ENCODE measurements at places on chromosomes 12 and 14. TPM values are rescaled to one million over a fixed set of nuclear protein-coding genes. Genes with fewer than 3 reads are reported as not detected.

Gene LIN52
- 15.7 TPM for total RNA-seq

Gene PAX9
- not detected for total RNA-seq

- no peak for DNase-seq
These were observed 7.9 kb upstream of the SLC10A1 start for GRCh38 chr14:69804902-69805301.

GRCh38 chr12:128305336-128305892 is 38.4 kb downstream of the TMEM132C start:
- DNase-seq = no peak

GRCh38 chr14:32070282-32070681 is 6.8 kb upstream of the ARHGAP5 start:
- no peak for DNase-seq

DNA sequence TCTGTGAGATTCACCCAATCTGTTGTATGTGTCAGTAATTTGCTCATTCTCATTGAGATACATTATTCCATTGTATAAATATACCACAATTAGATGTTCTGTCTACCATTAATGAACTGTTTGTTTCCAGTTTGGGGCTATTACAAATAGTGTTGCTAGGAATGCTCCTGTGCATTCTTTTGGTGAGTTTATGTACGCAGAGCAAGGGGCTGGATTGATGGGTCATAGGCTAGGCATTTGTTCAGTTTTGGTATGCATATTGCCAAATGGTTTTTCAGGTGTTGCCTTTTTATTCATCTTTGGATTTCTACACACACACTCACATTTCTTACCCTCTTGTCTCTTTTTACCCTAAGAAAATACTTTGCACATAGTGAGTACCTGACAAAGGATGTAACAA is 93.4 kb downstream of the GPATCH2L start:
- no peak for DNase-seq

GRCh38 chr14:92728759-92729364 is 19.6 kb downstream of the LGMN start:
- DNase-seq = peak; percentile 77

GRCh38 chr14:33676135-33676566 is 274.7 kb downstream of the EGLN3 start:
- no peak for DNase-seq

DNA sequence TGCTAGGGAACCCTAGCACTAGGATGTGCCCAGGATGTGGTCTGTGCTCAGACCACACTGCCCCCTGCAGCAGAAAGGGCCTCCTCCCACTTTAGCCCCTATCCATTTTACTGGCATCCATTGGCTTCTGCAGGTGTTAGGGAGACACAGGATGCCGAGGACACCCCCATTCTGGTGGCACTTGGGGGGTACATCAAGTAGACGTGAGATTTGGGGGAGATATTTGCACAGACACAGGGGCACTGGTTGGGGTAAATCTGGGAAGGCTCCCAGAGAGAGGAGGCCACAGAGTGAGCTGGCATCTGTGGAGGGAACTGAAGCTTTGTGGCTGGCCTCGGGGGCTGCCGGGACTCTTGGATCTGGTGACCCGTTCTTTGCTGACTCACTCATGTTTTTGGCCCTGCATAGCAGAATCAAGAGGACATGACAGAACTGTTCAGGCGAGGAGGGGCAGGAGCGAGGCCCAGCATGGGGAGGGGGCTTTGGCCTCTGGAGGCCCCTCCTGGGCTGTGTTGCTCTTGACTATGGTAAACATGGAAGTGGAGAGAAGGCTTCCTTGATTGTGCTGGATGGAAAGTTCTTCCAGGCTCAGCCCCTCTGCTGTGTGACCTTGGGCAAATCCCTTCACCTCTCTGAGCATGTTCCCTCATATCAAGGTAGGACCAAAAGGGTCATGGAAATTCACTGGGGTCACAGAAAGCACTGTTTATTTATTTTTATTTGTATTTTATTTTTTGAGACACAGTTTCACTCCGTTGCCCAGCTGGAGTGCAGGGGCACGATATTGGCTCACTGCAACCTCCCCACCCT is 1.8 kb downstream of the PLBD2 start:
- DNase-seq = peak; percentile 7
